ENCODE measurements at places on chromosomes 7 and 10.

GRCh38 chr10:103627111-103627892 lies 133.8 kb downstream of the NEURL1 start:
- no peak for DNase-seq

GRCh38 chr10:381805-382204 lies 246.6 kb downstream of the ZMYND11 start:
- DNase-seq: no peak

- DNase-seq: no peak
Observed at GRCh38 chr10:79468015-79468560, 22.7 kb upstream of the ZCCHC24 start.

- DNase-seq: peak; percentile 15
Observed at GRCh38 chr10:79292891-79293746, 54.1 kb upstream of the PPIF start.

DNA sequence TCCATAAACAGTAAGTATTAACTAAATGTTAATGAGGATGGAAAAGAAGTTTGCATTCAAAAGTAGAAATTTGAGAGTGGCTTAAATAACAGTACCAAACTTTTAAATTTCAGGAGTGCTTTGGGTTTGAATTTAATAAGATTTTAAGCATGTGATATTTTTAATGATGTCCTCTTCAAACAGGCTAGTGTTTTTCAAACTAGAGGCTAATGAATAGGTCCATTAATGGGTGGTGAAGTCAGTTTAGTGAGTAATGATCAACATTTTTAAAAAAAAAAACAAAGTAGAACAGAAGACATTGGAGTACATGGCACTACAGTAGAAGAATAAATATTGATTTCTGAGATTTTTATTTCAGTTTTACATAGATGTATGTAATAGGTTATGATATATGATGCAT lies 72.9 kb downstream of the AKAP9 start:
- no peak for DNase-seq

GRCh38 chr10:52279546-52279945 lies 34.5 kb upstream of the DKK1 start:
- DNase-seq: no peak

- DNase-seq: peak; percentile 46
Observed at GRCh38 chr10:109914966-109915365, 8.3 kb downstream of the XPNPEP1 start.

DNA sequence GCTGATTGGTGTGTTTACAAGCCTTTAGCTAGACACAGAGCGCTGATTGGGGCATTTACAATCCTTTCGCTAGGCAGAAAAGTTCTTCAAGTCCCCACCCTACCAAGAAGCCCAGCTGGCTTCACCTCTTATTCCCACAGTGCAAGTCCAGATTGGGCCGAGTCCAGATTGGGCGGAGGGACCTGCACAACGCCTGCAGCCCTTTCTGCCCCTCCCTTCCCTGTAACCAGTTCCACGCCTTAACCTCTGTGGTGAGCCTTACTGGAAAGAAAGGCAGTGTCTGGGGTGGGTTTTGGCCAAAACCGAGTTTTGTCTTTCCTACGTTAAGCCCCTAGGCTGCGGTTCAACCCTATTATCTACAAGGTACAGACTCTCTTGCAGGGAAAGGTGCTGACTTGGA lies 268.7 kb downstream of the ZEB1 start:
- DNase-seq: no peak

GRCh38 chr7:23889566-23889965 lies 179.5 kb downstream of the STK31 start:
- no peak for DNase-seq

DNA sequence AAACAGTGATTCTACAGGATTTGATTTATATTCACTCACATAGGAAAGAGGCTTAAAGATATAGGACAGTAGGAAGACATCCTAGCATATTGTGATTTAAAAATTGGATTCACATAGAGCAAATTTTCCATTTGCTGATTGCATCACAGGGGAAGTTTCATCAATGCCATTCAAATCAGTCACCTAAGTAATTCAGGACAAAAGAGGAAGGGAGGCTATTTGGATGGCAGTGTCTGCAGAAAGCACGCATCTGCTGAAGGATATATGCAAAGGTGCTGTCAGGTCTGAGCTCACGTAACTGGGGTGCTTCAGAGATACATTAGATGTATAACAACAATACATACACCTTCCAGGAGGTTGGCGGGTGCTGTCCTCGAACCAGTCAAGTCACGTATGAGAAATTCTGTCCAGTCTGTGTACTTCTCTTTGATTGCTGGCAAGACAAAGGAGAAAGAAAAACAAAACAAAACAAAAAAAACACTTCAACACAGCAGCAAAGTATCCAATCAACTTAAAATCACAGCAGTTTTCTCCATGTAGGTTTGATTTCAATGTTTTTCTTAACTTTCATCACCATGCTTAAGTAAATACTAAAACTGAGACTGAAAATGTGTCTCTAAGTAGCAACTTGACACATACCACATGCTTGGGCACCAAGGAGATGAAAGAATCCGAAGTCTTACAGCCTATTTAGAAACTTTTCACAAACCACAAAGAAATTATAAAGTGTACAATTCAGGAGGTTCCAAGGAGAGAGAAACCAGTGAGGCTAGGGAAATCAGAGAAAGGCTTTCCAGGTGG lies 125.1 kb downstream of the SFMBT2 start:
- no peak for DNase-seq

DNA sequence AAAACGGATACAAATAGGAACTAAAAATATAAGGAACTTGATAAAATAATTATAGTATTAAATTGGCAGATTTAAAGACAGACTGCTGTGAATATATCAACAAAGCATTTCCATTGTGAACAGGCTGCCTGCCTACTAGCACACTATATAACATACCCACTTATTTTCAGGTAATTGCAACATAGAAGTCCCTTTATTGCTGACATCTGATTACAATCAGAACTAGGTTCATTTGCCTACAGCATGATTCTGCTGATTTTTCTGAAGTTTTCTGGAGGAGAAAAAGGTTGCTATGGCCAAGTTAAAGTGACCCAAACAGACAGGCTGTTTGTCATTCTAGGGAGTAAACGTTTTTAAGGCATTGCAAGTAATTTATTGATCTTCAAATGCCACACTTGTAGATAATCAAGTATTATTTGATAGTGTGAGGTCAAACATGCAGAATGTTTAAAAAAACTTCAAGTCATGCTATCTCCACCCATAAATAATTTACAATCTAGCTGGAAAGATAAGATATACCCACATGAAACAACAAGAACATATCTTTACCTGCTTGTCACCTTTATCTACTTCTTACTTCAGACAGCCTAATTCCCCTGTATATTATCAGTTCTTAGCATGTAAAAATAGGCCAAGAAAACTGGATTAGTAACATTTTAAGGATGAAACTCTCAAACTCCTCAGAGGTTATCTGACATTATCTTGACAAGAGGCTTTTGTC lies 40.5 kb downstream of the MTPN start:
- no peak for DNase-seq

- DNase-seq: no peak
Observed at GRCh38 chr7:157932498-157933218, 595.9 kb downstream of the DNAJB6 start.

- no peak for DNase-seq
Observed at GRCh38 chr7:157474685-157475084, 137.9 kb downstream of the DNAJB6 start.

DNA sequence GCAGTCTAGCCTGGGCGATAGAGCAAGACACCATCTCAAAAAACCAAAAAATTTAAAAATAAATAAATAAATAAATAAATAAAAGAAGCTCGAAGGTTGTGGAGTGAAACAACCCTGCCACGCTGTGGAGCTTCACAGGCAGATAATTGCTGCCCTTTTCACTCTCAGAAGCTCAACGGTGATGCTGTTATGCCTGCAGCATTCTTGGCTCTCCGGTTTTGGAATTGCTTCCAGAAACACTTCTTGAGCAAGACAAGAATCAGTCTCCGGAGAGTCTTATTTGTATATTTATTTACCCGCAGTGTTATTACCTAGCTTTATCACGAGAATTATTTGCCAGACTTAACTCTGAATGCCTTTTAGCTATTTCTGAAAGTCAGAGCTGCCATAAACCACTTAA lies 40.5 kb upstream of the UBE2H start:
- no peak for DNase-seq

- no peak for DNase-seq
Observed at GRCh38 chr10:70756700-70757360, 28.3 kb downstream of the TBATA start.

DNA sequence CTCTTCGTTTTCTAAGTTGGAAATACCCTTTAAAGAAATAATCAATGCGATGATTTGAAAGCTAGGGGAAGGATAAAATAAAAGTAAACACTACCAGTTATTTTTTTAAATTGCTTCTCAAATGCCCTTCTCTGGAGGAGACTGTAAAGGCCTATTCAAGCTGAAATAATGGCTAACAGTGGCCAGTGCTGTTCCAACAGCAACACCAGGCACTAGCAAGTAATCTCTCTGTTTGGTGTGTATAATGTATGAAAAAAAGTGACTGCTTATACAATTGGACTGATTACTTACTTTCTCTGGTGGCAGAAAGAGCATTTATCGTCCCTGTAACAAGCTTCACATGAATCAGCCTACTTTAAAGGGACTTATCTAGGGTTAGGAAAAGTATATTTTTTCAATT lies 102.7 kb downstream of the CSTF2T start:
- no peak for DNase-seq

DNA sequence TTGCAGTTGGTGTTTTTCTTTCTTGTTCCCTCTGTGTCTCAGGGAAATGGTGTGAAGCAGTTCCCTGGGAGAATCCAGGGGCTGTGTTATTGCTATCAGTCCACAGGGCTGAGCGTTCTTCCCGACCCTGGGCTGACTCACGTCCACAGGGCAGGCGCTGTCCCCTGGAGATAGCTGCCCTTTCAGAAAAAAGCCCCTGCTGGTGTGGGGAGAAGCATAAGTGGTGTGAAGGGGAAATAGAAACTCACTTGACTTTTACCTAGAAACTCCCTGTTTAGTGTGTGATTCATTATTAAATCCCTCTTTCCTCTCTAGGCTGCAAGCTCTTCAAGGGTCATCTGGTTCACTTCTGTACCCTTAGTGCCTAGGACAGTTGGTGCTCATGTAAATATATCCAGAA lies 63.3 kb upstream of the SMNDC1 start:
- DNase-seq: no peak

DNA sequence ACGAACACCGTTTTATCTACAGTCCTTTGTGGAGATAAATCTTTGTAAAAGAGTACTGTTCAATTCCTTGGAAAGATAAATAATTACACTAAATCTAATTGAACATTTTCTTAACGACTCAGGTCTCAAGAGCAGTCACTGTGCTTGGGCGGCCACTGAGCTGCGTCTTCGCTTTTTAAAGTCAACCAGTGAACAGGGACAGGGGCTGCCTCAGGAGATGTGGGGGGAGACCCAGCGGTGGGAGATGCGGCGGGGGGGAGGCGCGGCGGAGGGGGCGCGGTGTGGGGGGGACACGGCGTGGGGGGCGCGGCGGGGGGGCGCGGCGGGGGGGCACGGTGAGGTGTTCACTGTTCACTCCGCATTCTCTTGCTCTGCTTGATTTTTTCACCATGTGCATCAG lies 39.8 kb downstream of the CAMK2B start:
- no peak for DNase-seq

GRCh38 chr7:25132430-25132829 lies 7.4 kb upstream of the CYCS start:
- DNase-seq: no peak

- DNase-seq: no peak
Observed at GRCh38 chr10:133421336-133422222, 2.8 kb downstream of the SPRN start.

DNA sequence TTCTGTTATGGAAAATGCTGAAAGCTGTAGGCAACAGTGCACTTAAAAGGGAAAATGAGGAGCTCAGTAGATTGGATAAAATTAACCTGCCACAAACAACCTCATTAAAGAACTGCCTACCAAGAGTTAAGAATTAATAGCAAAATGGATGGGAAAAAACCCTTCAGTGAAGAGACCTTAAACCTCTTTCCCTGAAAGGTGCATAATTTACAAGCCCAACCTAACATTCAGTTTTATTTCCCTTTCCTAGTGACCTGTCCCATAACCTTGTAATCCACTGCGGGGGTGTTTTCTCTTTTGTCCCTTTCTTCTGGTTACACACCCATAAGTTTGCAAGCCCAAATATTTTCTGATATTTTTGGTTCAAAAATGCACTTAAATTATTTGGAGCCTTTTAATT lies 21.9 kb downstream of the SKIDA1 start:
- DNase-seq: no peak

All from stimulated activated CD4-positive, alpha-beta T cell treated with anti-CD3 and anti-CD28 coated beads, Interleukin-1b, Interleukin-23, amount 100 ng/mL, for 4 hours (primary cell).